ENCODE measurements at places on chromosomes 6 and 20.

DNA sequence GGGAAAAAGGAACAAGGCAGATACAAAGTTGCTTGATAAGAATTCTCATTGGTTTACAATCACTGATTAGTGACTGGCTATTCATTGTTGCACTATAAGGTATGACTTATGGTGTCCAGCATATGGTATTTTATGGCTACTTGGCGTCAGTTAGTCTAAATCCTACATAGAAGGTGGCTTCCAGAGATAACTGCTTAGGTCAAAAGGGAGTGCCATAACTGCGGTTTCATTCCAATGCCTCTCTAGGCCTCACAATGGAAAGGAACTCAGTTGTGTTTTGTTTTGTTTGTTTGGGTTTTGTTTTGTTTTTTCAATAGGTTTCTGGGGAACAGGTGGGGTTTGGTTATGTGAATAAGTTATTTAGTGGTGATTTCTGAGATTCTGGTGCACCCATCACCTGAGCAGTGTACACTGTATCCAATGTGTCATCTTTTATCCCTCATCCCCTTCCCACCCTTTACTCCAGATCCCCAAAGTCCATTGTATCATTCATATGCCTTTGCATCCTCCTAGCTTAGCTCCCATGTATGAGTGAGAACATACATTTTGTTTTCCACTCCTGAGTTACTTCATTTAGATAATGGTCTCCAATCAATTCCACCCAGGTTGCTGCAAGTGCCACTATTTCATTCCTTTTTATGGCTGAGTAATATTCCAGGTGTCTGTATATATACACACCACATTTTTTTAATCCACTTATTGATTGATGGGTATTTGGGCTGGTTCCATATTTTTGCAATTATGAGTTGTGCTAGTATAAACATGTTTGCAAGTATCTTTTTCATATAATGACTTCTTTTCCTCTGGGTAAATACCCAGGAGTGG is 7.0 kb downstream of the GOPC start:
- DNase-seq = no peak

- no peak for DNase-seq
These were observed 287.0 kb upstream of the RIMS1 start for GRCh38 chr6:71599359-71599758.

GRCh38 chr6:5981126-5982026 is 25.3 kb downstream of the NRN1 start:
- no peak for DNase-seq

- DNase-seq = no peak
These were observed 8.5 kb upstream of the PTCRA start for GRCh38 chr6:42907336-42907735.

- no peak for DNase-seq
These were observed 11.9 kb upstream of the NSFL1C start for GRCh38 chr20:1478566-1478965.

DNA sequence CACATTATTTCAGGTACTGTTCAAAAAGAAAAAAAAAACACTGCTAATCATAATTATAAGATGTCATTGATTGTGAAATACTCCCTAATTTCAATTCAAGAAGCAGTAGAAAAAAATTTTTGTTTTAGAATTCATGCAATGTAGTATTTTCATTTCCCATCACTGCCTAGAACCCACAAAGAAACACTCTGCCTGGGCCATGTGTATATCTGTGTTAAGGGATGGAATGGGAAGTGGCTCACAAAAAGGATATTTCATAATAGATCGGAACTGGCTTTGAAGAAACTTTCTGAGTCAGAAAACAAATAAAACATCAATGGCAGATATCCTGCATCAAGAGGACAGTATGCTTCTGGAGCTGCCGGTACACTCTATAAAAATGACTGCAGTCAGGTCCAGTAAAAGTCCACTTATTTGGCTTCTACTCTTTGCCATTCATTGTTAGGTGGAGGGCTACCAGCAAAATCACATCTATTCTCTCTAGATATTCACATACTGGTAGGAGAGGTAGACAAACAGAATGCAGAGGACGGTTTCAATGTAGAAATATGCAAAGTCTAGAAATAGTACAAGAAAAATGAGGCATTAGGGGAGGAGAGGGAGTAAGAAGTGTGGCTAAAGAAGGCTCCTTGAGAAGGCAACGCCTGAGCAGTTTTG is 135.0 kb upstream of the TNFAIP3 start:
- no peak for DNase-seq

DNA sequence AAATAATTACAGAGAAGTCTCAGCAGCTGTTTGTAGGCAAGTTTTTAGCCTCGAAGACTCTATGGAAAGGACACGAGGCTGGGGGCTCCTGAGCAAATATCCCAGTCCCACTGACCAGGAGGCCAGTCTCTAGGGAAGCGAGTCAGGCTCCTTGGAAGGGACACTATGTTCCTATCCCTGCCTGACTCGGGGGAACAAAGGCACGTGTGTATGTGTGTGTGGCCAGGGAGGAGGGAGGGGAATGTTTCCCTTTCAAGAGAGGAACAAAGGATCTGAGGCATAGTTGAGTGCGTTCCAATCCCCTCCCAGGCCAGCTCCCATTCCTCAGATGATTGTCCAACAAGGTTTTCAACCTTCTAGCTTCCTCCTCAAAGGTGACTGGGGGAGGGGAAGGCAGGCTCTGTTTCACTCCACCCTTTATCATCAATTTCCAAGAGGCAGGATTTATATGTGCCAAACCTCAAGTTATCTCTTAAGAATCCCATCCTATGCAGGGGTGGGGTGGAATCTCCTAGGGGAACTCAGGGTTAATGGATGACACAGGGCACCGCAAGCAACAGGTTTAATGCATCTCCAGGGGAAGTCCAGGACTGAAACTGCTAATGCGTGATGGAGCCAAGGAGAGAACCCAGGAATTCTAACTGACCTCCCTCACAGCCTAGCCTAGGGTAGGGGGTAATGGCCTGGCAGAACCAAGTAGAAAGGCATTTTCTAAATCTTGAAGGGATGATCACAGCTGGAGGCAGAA is 9.9 kb downstream of the BCL2L1 start:
- no peak for DNase-seq

GRCh38 chr20:49312661-49313060 is 34.8 kb upstream of the ZNFX1 start:
- DNase-seq = no peak
